ENCODE measurements at places on chromosomes 11 and 22.

DNA sequence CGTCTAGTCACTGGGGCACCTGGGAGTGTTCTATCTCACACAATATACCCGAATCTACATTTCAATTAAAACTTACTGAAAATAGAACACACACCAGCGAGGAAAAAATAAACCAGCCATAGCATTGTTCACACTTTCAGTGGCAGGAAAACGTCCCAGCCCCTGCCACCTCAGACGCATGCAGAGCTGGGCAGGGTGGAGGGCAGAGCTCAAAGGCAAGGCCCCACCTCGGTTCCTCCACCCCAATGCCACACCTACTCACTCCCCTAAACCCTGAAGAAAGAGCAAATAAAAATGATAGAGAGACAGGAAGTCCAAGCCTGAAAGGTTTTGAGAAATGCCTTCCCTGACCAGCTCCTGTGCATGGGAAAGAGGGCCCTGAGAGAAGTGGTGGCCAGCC is 14.8 kb downstream of the B3GNT6 start:
- no peak for ATAC-seq

DNA sequence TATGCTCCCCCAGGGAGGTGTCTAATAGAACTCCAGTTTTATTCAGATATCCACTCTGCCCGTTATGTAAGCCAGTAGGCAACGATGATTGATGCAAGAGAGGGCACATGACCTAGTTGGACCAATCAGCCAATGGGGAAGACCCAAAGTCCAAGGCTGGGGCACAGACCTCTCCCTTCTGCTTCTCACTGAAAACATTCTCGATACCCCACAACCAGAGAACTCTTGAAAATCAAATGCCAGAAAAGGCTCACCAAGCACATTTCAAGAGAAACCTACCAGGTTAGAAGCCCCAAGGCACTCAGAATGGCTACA is 7.4 kb downstream of the HIRA start:
- no peak for ATAC-seq

DNA sequence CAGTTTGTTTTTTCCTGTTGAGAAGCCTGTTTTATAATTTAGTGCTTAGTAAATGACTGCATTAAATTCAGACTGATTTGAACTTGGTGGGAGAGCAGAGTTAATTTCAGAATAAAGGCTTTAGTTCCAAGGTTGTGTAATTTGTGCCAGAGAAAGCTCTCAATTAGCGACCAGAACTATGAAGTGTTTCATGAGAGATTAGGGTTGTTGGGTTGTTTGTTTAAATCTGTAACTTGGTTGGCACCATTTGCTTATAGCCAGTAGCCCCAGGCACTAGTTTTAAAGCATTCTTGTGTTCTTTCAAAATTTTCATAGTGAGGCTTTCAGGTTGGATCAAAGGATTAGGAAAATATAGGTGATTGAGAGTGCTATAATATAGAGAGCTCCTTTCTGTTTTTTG is 25.5 kb downstream of the UVRAG start:
- ATAC-seq = no peak

- no peak for ATAC-seq
These were observed 120.7 kb downstream of the TIMP3 start for GRCh38 chr22:32922186-32922585.

DNA sequence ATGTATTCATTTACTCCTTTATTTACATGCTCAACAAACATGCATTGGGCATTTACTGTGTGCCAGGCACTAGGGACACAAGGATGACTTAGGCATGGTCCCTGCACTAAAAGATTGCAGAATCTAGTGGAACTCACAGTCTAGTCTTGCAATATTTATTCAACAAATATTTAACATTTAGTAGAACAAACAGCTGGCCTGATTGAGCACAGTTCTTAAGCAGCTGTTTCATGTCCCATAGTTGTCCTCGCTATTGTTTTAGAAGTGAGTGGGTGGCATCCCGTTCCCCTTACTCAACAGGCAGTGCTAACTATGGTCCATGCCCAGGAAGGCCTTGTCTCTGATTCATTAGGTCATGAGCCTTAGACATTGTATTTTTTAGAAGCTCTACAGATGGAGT is 459.9 kb upstream of the CADM1 start:
- no peak for ATAC-seq

DNA sequence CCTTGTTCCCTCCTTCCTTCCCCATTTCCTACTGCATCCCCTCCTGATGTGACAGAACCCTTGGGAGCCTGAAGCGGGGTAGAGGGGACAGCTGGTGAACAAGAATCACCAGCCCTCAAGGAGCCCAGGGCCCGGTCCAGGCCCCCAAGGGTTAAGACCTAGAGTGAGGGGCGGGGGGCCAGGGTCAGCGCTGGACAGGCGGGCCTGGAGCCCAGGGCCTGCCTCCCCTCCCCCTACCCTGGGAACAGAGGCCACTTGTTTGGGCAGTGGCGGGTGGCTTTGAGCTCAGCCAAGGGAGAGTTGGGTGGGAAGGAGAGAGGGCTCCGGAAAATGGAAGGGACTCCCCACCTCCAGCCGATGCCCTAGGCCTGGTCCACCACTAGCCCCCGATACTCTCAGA is 2.1 kb downstream of the ARAP1 start:
- no peak for ATAC-seq

All from activated CD4-positive, CD25-positive, alpha-beta regulatory T cell treated with anti-CD3 and anti-CD28 coated beads, Interleukin-2, amount 50 U/mL, for 24 hours (primary cell).